Right cardiac atrium (tissue), 5 donors: ENCODE measurements at places on chromosomes 4 and X. TPM values are rescaled to one million over a fixed set of nuclear protein-coding genes. Genes with fewer than 3 reads are reported as not detected.

PWWP3B gene
- polyA plus RNA-seq, result 3.9 TPM

HSFX3 gene
- not detected for polyA plus RNA-seq

SAGE1 gene
- not detected for polyA plus RNA-seq

BTK gene
- polyA plus RNA-seq, result 0.88 TPM

DUX4 gene
- not detected for polyA plus RNA-seq

MND1 gene
- 0.20 TPM for polyA plus RNA-seq

TCEAL2 gene
- 7.6 TPM for polyA plus RNA-seq
